Cerebellar cortex (tissue), 1 donor: ENCODE measurements at places on chromosomes 1 and 21.
A peak's percentile ranks its signal among the peaks of the same experiment; 100 is the strongest.

- DNase-seq, result no peak
Measured at GRCh38 chr21:42157606-42158310, 61.2 kb upstream of the ABCG1 start.

- DNase-seq, result no peak
Measured at GRCh38 chr21:45613396-45613795, 30.1 kb upstream of the PCBP3 start.

- DNase-seq, result no peak
Measured at GRCh38 chr1:7478809-7479499, 292.1 kb upstream of the VAMP3 start.

GRCh38 chr1:176643536-176643935 lies 180.6 kb downstream of the PAPPA2 start:
- DNase-seq, result no peak

GRCh38 chr1:207891148-207891547 lies 19.8 kb downstream of the CD34 start:
- peak; percentile 11 for DNase-seq

DNA sequence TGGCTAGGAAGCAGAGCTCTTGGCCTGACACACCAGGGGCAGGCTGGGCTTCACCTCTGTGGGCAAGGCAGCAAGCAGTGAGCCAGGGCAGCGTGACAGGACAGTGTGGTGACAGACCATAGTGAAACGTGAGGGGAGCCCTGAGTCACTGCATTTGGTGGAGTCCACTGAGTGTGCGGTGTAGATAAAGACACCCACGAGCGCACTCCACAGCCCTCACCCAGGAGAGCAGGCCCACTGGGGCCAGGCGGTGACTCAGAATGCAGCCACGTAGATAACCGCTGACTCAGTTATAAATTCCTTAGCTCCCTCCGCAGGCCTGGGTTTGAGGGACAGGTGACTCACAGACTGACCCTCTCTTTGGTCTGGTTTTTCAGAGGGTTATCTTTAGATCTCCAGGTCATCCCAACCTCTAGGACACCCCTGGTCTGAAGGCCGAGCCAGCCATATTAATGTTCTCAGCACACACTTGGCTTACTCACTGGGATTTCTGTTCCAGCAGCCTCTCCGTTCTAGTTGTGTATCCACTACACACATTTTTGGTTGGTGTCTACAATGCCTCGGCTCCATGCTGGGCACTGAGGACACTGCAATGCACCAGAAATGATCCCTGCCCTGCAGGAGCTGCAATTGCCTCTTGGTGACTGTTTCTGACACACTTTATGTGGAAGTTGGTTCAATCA lies 90.2 kb upstream of the TSPAN2 start:
- no peak for DNase-seq

DNA sequence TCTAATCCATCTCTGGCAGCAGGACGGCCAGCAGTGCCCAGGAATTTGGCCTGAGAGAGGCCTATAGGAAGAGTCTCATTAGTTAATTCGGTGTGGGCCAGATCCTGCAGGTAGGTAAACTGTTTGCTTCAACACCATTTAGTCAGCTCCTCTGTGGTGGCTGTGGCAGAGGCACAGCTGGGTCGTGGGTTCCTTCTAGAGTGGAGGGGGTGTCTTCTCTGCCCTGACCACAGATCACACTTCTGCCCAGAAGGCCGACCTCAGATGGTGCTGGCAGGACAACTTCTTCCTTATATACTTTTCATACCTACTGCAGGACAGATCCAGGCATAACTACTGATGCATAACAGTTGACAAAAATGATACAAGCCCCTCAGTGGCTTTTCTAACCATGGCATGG lies 281.4 kb downstream of the RPS6KC1 start:
- no peak for DNase-seq

DNA sequence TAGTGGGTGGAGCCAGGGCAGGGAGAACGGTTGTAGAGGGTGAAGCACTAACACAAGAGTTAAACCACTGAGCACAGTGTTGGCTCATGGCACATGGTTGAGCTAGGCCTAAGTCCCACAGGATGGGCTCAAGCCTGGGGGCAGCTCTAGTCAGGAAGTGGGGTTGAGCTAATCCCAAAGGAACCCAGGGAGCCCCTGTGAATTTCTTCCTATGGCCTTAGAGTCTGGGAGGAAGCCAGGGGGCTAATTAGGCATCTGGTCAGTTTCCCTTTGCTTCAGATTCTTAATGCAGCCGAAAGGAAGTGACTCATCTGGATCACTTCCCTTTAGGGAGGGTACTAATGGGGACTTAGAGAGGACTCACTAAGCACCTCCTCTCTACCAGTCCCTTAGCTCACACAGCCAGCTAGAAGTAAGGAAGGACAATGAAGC lies 10.1 kb downstream of the CFAP45 start:
- DNase-seq, result no peak

DNA sequence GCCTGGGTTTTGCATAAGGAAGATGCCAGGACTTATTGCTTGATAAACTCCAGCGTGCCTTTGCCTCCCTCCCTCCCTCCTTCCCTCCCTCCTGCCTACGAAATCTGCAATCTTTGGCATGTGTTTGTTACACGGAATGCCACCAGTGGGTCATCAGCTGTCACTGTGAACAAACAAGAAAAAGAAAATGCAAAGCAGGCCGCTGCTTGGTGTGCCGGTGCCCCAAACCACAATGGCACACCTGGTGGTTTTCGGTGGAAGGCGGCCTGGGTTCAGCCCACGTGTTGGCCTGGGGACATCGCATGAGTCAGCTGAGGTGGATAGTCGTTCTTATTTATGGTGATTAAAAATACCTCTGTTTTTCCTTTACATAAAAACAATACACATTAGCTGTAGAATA lies 16.3 kb upstream of the IFNLR1 start:
- peak; percentile 54 for DNase-seq

- no peak for DNase-seq
Measured at GRCh38 chr1:232891071-232891470, 59.3 kb upstream of the NTPCR start.

DNA sequence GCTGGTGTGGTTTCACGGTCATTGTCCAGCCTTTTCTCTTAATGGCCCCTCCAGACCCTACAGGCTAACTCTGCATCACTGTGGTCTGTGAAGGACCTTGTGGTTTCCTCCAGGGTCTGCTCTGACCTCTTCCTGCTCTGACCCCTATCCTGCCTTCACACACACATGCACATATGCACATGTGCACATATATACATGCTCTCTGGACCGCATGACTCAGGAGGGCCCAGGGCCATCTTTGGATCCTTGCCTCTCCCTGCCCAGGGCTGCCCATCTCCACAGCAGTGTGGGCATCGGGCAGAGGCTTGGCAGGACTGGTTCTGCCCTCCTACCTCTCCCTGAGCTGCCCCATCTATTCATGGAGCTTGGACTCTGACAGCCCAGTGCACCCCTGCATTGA lies 510.9 kb downstream of the PTPRU start:
- no peak for DNase-seq

GRCh38 chr1:213690341-213690917 lies 297.3 kb upstream of the PROX1 start:
- no peak for DNase-seq

DNA sequence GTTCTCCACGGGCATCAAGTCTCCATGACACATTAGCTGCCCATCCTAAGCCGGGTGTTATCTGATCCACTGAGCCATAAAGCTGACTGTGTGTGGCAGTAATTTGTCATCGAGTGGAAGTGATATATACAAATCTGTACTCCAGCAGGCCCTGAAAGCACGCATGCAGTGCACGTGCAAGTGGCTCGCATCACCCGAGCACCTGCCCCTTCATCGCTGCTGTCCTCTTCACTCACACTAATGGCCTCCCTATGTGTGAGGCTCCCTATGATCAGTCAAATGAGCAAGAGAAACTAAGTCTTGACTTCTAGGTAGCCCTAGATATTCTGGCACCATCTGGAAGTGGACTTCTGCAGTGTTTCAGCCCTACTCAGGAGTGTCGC lies 248.6 kb downstream of the MATN1 start:
- no peak for DNase-seq

GRCh38 chr1:116429821-116430374 lies 56.9 kb downstream of the ATP1A1 start:
- DNase-seq, result no peak

DNA sequence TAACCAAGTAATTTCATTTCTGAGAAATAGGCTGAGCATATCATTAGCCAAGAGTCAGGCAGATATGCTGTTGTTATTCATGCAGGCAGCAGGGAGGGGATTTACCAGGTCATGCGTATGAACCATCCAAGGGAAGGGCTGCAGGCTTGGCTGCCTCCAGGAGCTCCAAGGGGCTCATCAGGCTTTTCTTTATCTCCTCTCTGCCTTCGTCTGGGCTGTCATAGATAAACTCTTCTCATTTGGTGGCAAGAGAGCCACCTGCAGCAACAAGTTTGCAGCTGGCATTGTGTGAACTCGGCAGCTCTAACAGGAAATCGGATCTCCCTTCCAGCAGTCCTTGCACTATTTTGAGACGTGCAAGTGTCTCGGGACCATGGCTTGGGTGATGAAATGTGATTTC lies 7.5 kb downstream of the CCDC27 start:
- no peak for DNase-seq

DNA sequence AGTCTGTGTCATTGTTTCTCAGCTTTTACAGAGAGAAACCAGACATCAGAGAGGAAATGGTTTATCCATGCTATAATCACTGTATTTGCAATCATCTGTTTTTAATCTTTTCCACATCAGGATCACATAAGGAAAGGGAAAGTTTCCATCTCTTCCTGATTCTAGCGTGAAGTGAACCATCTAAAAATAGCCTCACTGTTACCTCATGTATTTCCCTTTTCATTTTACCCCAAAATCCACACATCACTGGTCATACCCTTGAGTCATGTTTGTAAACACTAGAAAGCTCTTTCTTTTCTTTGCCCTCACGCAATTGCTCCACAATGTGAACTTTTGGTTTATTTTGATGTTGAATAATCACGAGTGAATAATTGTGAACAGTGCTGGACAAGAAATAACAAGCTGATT lies 146.0 kb downstream of the PLA2G4A start:
- no peak for DNase-seq

DNA sequence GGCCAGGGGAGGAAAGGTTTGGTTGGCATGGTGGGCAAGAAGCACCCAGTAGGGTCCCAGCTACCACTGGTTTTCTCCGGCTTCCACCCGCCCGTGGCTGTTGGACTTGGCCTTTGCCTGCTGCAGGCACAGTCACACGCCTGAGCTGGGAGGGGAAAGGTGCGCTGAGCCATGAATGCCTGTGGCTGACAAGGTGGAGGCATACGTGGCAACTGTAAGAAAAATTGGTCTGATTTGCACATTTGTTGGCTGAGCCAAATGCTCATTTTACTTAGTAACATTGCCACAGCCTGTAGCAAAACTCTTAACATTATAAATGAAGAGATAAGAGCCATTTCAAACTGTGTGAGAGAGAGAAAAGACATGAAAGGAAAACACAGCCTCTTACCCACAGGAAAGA lies 191.6 kb downstream of the PTPRC start:
- DNase-seq, result peak; percentile 30

- no peak for DNase-seq
Measured at GRCh38 chr1:247216261-247216660, 39.6 kb upstream of the VN1R5 start.

- peak; percentile 45 for DNase-seq
Measured at GRCh38 chr1:245179706-245180105, 24.9 kb downstream of the KIF26B start.

DNA sequence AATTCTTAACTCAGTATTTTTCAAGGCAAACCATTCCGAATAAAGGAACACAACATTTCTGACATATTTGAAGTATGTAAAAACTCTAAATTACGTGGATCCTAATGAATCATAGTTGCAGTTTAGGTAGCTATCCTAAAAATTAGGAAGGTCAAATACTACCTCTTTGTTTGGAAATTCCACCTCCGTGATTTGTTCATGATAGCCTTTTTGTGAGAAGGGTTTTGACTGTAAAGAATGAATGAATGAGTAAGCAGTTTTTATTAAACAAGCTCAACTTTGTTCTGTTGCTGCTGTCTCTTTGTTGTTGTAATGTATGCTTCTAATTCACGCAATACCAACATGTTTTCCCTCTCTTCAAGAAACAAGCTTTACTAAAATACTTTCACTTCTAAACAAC lies 840.4 kb downstream of the USP25 start:
- no peak for DNase-seq

DNA sequence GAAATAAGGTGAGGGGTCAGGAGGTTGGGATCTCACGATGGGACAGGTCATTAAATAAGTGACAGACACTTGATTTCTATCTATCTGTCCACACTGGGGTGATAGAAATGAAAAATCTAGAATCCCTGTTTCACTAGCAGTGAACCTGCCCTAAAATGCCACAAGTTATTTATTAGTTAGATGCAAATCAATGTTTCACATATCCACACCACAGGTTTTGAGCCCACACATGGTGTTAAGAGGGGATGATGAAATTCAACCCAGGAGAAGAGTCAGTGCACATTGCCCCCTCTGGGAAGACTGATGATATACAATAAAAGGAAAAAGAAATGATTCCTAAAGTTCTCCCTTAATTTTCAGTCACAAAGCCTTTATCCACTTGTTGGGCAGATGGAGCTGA lies 10.1 kb upstream of the NTPCR start:
- DNase-seq, result no peak

DNA sequence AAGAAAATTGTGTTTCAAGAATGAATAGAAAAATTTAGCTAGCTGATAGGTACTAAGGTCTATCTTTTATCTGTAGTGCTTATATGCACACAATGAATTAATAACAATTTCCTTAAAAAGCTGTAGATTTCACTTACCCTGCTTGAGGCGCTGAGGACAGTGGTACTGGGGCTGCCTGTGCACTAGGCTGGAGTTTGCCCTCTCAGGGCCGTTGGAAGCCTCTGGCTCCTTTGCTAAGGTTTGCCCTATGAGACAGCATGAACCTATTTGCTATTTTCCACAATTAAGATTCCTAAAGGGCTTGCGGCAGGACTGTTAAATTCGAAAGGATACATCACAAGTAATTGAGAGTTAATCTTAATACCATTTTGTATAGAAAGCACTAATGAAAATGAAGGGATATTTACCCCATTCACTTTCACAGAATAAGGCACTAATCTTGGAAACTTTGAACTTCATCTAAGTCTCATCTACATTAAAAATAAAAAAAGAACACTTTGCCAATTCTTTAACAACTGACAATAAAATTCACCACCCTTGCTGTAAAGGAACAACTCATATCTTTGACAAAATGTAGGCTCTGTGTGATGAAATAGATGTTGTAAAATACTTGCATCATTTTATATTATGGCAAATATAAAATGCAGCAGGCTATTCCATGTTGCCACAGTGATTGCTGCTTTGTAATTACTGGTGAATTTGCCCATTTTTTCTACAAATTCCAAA lies 293.0 kb downstream of the NTNG1 start:
- DNase-seq, result no peak
